ENCODE measurements at places on chromosomes 6 and 20. TPM values are rescaled to one million over a fixed set of nuclear protein-coding genes. Genes with fewer than 3 reads are reported as not detected.

GRCh38 chr6:109456111-109456583 lies 575 bp upstream of the MICAL1 start:
- H3K36me3 ChIP-seq: peaks cover under 1% of the 10 kb centered on the region
- H3K27me3 ChIP-seq: no peaks in the 10 kb centered on the region
- no peak for DNase-seq
- peak overlapping the region; percentile 82 for H3K4me3 ChIP-seq
- H3K27ac ChIP-seq: peak overlapping the region; percentile 77

DNA sequence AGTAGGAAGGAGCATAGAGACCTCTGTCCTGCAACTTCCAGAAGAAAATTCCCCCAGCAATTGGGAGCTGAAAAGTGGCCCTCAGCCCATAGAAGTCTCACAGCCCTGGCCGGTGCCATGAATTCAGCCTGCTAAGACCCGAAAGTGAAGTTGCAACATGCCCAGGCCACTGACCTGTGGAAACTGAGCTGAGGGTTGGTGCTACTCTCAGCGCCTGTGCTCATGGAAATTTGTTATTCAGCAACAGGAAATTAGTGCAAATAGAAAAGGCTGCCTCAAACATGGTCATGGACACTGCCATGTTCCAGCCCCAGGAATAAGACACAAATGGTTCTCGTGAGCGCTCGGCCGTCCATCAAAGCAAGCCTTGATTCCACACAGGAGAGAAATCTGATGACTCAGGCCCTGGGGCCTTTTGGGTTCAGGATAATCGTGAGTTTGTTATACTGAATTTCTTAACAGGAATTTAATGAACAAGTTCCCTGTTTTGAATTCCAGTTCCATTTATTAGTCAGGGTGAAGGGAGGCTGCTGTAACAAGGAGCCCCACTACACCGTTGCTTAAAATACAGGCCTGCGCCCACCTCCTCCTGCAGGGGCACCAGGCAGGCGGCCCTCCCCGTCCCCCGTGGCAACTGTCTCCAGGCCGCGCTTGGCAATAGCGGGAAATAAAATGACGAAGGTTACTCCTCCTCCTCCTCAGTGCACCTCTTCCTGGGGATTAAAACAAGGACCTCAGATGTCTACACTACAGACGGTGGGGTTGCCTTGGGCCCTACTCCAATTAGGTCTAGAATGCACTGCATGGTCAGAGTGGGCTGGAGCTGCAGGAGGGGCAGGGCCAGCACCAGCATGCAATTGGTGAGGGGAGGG lies 152.9 kb downstream of the ERMARD start:
- no peaks in the 10 kb centered on the region for H3K36me3 ChIP-seq
- no peak overlapping the region for H3K4me3 ChIP-seq
- no peak overlapping the region for H3K27ac ChIP-seq

GRCh38 chr20:8209061-8209460 lies 77.0 kb downstream of the PLCB1 start:
- H3K4me1 ChIP-seq: peaks cover 5% of the 10 kb centered on the region
- DNase-seq: no peak
- H3K27ac ChIP-seq: no peak overlapping the region
- no peaks in the 10 kb centered on the region for H3K27me3 ChIP-seq
- no peak overlapping the region for H3K4me3 ChIP-seq

GRCh38 chr20:45341939-45342854 lies 6.0 kb downstream of the SDC4 start:
- H3K4me3 ChIP-seq: peak overlapping the region; percentile 26
- peaks cover 100% of the 10 kb centered on the region for H3K4me1 ChIP-seq
- DNase-seq: peak; percentile 84
- peak overlapping the region; percentile 96 for H3K27ac ChIP-seq

DNA sequence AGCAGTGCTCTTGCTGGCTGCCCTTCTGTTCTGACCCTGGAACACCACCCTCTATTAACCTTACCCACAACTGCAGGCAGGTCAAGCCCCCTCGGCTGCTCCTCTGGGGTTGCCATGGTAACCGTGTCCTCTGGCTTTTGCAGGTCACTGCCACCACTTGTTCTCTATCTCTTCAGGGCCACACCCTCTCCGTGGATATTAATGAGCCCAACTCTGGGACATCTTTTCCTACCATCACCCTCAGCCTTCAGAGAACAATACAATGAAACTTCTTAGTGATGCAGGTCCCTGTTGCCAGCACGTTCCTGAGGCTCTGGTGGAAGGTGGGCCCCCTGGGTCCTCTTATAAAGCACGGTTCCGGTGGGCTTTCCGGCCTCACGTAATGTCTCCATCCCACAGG lies 30.8 kb upstream of the MICB start:
- H3K36me3 ChIP-seq: no peaks in the 10 kb centered on the region
- no peaks in the 10 kb centered on the region for H3K27me3 ChIP-seq
- H3K27ac ChIP-seq: no peak overlapping the region
- DNase-seq: no peak

DNA sequence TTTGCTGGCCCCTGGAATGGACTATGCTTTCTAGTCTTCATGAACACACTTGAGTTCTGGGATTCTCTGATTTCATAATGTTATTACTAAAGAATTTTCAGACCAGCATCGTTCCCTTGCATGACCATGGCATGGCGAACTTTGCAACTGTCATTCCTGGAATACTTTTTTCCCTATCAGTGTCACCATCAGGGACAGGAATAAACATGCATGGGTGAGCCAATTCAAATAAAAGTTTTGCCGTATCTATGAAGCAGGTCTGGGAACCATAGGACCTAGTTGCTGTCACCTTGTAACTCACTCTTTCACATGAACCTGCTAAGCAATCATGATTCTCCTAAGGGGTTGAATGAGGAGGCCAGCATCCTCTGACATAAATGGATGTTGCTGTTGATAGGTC lies 68.2 kb upstream of the AGPAT4 start:
- no peaks in the 10 kb centered on the region for H3K4me1 ChIP-seq
- H3K36me3 ChIP-seq: no peaks in the 10 kb centered on the region
- H3K27ac ChIP-seq: no peak overlapping the region
- DNase-seq: no peak

GRCh38 chr6:57216235-57217101 lies 5.6 kb downstream of the RAB23 start:
- no peaks in the 10 kb centered on the region for H3K36me3 ChIP-seq
- no peak for DNase-seq
- no peak overlapping the region for H3K4me3 ChIP-seq

DNA sequence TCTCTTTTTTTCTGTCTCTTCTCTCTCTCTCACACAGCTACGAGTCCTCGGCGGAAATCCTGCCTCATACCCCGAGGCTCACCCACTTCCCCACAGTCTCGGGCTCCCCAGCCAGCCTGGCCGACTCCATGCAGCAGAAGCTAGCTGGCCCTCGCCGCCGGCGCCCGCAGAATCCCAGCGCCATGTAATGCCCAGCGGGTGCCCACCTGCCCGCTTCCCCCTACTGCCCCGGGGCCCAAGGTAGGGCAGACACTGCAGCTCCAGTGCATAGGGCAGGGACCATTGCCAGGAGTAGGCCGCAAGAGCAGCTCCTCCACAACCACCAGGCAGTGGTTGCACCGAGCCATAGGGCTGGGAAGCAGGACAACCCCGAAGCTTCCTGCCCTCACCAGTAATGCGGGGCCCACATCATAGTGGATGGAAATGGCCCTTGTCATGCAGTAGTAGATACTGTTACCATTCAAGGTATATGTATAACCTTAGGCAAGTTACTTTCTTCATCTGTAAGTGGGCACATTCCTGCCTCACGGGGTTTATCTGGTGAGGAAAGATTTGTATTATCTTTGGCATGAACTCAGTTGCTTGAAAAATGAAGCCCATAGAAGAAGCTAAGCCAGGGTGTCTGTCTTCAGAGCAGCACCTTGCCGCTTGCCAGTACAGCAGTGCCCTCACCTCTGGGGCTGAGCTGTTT lies 36.9 kb upstream of the ID1 start:
- H3K27me3 ChIP-seq: no peaks in the 10 kb centered on the region
- H3K4me1 ChIP-seq: no peaks in the 10 kb centered on the region
- no peak for DNase-seq
- no peak overlapping the region for H3K4me3 ChIP-seq
- peak overlapping the region; percentile 89 for H3K27ac ChIP-seq

DNA sequence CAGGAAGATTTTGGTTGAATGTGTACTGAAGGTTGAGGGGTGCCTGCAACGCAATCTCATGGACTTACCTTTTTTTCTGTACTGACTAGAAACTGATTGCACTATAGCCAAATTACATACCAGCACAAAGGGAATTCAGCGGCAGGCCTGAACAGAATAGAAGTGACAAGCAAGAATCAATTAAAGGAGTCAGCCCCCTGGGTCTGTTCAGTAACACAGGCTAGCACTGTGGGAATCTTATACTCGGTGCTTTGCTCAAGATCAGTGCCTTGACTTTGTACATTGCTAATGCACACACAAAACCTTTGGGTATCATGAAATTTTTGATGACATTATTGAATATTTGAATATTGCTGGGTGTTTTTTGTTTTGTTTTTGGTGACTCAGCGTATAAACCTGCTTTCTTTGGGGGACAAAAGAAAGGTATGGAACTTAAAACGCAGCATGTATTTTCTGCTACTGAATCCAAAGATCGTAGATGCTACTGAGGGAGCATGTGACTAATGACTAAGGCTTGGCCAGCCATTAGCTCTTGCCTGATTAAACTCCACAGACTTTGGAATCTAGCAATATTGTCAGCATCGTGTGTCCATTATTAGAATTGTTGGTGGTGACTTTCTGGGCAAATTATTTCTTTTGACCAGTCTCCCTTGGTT lies 236.6 kb downstream of the ARID1B start:
- no peaks in the 10 kb centered on the region for H3K27me3 ChIP-seq
- no peak overlapping the region for H3K4me3 ChIP-seq
- H3K36me3 ChIP-seq: no peaks in the 10 kb centered on the region
- no peak overlapping the region for H3K27ac ChIP-seq

The ISM1 gene
- 1.3 TPM for total RNA-seq

The CENPQ gene
- total RNA-seq: 5.3 TPM

The BTNL2 gene
- not detected for total RNA-seq

The PCNA gene
- total RNA-seq: 25.4 TPM
